Fibroblast of gingiva (primary cell): ENCODE measurements at places on chromosomes 11 and 22.

- DNase-seq, result no peak
Observed at GRCh38 chr11:61883947-61884346, 7.4 kb downstream of the FADS3 start.

GRCh38 chr11:71456294-71456693 is 3.3 kb downstream of the NADSYN1 start:
- DNase-seq, result no peak

DNA sequence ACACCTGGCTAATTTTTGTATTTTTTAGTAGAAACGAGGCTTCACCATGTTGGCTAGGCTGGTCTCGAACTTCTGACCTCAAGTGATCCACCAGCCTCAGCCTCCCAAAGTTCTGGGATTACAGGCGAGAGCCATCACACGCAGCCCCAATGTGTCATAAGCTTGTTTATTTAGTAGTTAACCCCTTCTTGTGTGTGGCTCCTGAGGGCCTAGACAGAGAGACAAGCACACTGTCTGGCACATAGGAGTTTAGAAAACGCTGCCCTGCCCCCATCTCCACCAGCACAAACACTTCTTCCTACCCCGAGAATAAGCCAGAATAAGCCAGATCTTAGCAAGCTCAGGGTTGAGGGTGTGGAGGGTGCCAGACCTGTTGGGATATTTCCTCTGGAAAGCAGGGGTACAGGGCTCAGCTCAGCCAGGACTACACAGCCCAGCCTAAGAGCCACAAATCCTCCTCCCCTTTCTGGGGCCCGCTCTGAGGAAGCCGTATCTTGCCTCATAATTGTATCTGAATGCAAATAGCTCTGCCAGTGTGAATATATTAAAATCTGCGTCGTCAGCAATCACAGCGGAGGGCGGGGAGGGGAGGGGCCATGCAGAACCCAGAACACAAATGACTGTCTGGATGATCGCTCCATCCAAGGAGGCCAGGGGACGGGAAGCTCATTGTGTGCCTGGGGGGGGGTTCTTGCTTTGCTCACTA is 247.3 kb downstream of the MN1 start:
- DNase-seq, result peak; percentile 62

DNA sequence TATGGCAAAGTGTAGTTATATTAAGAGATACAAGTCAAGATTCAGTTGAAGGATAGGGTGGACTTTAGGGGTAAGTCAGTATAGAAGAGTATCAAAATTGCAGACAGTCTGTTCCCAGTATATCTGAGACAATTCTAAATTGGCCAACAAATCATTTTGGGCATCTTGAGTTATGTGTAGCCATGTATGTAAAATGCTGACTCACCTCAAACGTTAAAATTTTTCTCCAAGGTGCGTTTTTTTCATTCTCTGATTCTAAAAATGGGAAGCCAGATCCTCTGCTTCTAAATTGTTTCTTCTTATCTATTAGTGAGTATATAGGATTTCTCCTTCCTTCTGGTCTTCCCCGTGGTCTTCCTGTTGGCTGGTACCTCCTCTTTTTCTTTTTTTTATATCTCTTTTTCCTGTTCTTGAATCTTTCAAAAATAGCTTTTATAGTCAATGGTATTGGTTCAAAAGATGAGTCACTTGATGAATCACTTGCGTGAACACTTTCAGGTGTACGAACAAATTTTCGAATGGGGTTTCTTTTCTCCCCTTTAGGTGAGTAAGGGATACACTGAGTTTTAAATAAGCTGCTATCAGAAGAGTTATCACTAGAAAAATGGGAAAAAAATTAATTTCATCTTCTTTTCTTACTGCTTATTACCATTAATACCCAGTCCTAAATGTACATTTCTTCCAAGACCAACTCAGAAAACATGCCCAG is 3.2 kb downstream of the TAF1D start:
- DNase-seq, result no peak

- no peak for DNase-seq
Observed at GRCh38 chr22:43000441-43001175, 14.3 kb downstream of the PACSIN2 start.

DNA sequence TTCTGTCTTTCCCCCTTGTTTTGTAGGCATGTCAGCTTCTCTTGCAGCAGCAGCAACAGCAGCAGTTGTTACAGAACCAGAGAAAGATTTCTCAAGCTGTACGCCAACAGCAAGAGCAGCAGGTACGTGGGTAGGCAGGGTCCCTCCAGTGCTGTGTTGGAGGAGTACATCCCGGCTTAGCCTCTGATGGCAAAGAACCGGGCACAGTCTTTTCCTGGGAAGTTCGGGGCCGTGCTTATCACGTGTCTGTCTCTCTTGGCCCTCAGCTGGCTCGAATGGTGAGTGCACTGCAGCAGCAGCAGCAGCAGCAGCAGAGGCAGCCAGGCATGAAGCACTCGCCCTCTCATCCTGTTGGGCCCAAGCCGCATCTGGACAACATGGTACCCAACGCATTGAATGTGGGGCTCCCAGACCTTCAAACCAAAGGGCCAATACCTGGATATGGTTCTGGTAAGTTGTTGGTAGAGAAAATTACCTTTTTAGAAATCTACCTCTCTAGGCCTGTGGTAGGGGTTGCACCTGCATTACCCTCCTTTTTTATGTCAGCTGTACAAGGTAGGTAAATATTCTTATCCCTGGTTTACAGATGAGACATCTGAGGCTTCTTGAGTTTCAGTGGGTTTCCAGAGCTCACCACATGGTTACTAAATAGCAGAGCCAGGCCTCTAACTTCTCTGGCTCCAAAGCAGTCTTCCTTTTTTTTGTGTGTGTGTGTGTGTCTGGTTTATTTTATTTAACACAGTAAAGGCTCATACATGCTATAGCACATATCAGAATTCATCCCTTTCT is 45.2 kb upstream of the ADSL start:
- no peak for DNase-seq

DNA sequence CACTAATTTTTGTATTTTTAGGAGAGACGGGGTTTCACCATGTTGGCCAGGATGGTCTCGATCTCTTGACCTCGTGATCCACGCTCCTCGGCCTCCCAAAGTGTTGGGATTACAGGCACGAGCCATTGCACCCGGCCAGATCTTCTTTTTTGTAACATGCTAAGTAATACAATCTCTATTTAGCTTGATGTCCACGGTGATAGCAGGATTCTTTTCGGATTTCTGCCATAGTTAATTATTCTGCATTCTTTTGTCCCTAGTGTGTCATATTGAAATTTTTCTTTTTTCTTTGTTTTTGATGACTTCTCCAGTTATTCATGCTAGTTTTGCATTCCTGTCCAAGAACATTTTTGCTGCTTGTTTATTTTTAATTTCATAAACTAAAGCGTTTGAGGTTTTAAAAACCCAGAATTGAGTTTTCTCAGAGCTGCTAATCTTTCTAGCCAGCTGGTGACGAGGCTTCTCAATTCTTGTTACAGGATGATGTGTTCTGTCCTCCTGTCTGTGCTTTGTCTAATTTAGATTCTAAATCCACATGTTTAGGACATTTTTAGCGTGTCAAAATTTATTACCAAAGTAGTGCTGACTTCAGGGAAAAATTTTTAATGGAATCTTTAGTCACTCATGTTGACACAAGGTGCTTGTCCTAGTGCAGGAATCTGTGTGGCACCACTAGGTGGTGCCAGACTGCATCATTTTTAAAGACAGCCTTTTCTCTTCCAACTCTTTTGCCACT is 21.8 kb downstream of the NF2 start:
- DNase-seq, result peak; percentile 85

- DNase-seq, result no peak
Observed at GRCh38 chr11:11810764-11811726, 30.7 kb upstream of the USP47 start.

DNA sequence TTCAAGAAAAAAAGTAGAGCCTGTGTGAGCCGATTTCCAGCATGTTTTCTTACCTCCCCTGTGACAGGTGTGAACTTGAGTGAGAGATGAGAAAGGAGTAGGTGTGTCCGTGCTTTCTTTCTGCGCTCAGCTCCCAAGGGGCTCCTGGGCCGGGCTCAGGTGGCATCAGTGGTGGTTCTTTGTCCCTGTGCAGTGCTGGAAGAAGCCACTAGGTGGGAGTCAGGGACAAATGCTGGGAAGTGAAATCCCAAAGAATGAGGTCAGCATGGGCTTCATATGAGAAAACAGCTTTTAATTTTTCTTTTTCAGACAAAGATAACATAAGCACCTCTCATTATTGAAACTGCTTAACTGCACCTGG is 57.8 kb downstream of the PPFIBP2 start:
- DNase-seq, result peak; percentile 52

- no peak for DNase-seq
Observed at GRCh38 chr11:10803676-10804075, 5.0 kb downstream of the EIF4G2 start.

- no peak for DNase-seq
Observed at GRCh38 chr11:12735262-12735661, 61.0 kb downstream of the TEAD1 start.

- DNase-seq, result no peak
Observed at GRCh38 chr22:33654173-33654895, 265.9 kb downstream of the LARGE1 start.

DNA sequence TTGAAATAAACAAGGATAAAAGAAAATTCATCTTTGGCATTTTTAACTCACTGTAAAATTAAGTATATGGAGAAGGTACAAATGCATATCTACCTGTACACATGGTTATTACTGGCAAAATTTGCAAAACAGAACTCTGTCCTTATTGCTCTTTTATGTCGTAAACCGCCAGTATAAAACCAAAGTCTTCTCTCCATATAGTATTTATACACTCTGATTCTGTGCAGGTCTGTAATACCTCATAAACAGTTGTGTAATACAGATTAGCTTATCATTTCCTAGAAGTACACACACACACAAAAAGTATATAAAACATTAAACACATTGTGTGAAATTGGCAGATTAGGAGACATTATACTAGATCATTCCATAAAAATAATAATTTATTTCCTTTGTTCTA is 406.6 kb upstream of the ANO3 start:
- no peak for DNase-seq

DNA sequence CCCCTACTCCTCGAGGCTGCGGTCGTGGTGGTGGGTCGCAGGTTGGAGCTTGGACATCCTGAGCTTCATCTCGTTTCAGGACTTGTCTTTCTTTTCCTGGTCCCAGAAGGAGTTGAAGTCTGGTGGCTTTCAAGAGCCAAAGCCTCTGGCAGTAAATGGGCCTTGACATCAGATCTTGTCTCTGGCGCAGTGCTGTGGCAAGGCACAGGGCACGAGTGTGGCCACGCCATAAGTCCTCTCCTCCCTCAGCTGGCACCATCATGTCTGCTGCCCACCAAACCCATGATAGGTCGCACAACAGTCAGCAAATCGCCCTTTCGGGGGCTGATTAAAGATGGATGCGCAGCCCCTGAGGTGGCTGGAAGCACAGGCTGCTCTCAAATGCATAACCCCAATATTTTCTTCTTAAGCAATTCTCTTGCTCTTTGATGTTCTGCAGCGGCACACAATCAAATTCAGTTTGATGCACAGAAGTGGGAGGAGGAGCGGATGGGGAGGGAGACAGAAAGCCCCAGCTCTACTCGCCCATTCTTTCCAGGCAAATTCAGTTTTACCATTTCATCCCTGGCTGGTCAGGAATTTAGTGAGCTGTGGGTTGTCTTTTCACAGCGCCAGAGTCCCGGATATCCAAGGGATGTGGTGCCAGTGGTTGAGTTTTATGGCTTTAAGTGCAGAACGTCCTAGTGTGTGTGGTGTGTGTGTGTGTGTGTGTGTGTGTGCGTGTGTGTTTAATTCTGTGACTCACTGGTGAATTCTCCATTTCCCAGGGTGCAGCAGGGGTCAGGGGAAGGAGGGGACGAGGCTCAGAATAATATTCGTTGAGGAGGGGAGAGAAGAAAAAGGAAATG is 162.0 kb downstream of the DSCAML1 start:
- no peak for DNase-seq

DNA sequence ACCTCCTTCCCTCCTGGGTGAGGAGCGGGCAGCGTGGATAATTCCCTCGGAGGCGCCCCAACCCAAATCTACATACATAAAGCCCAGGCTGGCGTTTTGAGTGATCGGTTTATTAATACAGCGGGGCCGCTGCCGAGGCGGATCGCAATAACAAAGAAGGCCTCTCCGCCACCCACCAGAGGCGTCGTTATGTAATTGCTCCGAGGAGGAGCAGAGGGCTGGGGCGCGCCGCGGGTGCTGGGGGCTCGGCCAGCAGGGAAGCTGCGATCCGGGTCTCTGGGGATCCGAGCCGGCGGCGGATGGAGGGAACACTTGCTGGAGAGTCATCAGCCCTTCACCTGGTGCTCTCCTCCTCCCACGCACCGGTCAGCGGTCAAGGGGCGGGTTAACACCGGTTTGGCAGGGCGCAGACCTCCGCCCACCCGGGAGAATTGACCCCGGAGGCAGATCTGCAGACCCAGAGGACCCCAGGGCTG is 6.4 kb upstream of the TP53I11 start:
- DNase-seq, result no peak

GRCh38 chr11:72230764-72231365 is 6.3 kb downstream of the INPPL1 start:
- DNase-seq, result no peak

DNA sequence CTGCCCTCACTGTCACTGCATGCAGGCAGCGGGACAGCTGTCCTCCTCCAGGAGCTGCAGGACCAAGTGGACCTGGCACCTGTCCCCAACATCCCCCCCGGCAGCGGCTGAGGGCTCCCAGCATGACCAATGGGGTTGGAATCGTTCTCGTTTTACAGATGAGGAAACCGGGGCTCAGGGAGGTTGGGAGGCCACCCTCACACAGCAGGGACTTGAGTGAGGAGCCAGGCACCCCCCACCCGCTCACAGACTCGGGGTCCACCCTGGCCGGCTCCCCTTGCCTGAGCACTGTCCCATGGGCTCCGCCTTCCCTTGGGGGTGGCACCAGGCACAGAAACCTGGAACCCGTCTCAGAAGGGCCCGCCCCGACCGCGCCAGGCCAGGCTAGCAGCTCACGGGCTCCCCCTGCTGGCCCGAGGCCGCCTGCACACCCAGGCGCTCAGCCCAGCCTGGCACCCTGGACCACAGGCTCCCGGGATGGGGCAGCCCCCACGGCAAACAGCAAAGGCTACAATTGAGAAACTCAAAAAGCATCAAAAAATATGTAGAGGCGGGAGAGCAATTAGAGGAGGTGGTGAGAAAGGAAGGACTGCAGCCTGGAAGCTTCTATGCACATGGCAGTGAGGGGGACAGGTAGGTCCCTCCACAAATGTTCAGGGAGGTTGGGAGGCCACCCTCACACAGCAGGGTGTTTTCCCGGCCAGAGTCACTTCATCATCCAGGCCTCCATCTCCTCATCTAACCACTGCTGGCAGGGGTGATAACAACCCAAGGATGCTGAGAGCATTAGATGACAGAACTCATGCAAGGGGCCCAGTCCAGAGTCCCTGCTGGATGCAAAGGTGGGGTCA is 12.8 kb downstream of the MACROD1 start:
- no peak for DNase-seq

DNA sequence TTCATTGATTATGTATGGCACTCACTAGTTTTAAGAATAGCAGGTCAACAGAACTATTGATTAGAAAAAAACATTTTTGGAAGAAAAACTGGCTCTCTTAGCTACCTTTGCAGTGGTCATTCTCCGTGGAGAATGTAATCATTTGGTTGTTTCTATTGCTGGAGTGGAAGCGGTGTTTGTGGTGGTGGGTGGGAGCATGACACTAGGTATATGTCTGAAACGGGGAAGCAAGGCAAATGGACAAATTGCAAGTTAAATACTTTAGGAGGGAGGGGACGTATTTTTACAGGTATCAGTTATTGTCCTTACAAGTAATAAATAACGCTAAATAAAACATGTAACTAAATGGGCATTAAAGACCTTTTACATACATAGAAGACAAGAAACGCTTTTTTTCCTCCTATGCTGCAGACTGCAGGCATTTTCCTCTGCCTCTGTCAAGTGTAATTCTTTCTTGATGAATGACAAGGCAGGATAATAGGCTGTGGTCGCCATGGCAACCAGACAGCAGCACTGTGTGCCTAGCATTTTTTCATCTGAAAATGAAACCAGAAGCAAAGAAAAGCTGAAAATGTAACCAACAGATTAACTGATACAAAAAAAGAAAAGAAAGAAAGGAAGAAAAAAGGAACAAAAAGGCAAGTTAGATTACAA is 46.2 kb downstream of the BLID start:
- peak; percentile 61 for DNase-seq
